ENCODE measurements at places on chromosomes 1 and 21.
A peak's percentile ranks its signal among the peaks of the same experiment; 100 is the strongest.

- no peak for DNase-seq
Measured at GRCh38 chr1:223256034-223256433, 107.9 kb downstream of the SUSD4 start.

DNA sequence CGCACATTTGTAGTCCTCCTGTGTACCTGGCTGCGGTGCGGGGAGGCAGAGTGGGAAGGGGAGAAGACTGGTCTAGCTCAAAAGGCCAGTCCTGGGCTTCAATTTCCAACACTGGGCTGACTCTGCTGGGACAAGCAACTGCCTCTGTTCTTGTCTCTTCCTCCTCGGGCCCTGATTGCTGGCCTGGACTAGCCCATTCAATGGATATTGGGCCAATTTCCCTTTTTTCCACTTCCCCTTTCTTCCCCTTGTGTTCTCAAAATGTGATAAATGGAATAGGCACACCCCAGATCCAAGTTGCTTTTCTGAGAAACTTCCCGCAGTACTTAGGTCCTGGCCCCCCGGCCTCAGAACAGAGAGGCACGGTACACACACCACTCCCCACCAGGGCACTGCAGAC is 48.2 kb downstream of the SPSB1 start:
- DNase-seq = no peak

DNA sequence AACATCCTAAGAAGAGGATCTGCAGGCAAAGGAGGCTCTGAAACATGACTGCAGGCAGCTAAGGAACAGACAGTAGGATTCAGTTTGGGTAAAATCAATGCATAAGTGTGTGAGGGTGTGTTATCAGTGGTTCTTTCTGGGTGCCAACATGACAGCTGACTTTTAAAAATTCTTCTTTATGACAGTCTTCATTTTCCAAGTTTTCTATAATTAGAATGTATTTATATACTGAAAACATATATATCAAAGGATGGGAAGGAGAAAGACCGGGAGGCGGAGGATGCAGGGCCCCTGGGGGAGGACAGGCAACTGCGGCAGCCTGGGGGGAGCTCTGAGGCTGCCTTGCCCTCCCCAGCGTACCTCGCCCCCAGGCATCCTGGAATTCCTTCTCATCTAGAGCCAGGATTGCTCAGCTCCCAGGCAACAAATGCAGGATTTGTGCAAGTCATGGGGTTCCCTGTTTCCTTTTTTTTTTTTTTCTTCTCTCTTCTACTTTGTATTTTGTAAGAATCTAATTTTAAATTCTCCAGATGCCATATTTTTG is 104.8 kb downstream of the CSMD2 start:
- DNase-seq = no peak

DNA sequence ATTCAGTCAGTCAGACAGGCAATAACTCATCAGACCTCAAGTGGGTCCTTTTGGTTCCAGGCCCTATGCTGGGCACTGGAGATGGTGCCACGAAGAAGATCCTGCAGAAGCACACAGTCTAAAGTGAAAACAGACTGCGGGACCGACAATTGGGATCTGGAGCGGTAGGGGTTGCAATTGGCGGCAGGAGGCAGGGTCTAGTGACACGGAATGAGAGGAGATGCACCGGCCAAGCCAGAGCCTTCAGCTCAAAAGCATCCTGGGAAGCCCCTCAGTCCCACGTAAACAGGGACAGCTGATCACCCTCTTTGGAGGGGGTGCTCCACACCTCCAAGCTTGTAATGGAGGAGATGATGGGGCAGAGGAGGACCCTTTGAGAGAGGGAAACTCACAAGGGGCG is 56.2 kb downstream of the KLHDC7A start:
- DNase-seq = no peak

- DNase-seq = no peak
Measured at GRCh38 chr1:152743371-152744145, 14.3 kb upstream of the KPRP start.

DNA sequence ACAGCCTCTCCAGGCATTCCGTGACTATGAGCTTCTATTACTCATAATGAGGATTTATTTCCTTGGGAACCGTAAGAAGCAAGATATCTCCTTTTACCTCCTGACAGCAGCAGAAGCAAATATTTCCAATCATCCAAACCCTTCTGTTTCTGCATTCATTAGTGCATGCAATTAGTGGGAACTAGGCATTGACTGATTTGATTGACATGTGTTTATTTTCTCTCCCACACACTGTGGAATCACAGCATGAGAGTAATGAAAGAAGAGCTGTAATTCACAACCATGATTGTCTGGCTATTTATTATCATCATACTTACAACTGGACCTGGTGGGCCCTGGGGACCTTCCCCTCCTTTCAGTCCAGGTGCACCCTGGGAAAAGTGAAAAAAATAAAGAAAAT is 146.8 kb downstream of the COL11A1 start:
- no peak for DNase-seq

DNA sequence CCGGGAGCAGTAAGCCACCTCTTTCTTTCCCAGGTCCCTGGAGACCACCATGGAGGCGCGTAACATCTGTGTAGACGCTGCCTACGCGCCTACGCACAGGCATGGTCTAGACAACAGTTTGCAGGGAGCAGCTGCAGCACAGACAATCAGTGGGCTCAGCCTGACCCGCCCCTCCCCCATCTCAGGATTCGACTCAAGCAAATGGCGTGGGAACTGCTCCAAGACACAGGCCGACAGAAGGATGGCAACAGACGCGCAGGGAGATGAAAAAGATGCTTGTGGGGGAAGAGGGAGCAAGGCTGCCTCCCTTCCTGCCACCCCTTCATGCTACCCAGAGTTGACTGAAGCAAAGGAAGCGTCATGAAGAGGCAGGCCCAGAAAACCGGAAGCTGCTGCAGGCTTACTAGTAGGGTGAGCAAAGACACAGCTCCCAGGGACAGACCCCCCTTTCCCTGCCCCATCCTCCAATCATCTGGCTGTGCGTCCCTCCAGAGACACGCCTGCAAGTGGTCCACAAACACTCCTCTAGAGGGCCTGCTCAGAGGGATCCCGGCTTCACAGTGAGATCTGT is 19.5 kb downstream of the STK40 start:
- DNase-seq = peak; percentile 32

- no peak for DNase-seq
Measured at GRCh38 chr1:246159279-246160227, 347.5 kb downstream of the SMYD3 start.

- DNase-seq = no peak
Measured at GRCh38 chr1:156953571-156953970, 33.1 kb downstream of the LRRC71 start.

DNA sequence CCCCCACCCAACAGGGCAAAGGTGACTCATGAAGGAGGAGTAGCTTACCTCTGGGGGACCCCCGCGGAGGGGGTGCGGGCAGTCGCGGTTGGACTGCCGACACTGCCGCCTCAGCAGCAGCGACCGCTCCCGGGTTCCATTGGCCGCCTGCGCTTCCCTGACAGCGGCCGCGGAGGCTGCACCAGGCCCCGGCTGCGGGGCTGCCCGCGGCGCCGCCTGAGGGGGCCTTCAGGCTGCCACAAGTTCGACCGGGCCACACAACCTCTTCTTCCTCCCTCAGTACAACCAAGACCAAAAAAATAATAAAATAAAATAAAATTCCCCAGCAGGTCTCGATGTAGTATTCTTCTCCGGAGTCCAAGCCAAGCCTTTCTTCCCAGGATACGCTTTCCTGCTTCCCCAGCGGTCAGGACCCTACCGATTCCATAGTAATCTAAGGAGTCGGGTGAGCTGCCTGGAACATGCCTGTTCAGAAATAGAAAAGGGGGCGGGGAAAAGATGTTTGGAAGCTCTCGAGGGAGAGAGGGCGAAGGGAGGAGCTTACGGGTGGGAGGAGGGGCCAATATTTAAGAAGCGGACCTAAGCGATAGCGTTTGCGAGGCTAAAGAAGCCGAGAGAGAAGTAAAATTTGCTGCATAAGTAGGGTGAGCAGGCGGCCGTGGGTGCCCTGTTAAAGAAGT is at the start of gene PI4KB:
Gene PI4KB, minus strand, starts transcription at position 194 of the 680 bp plus-strand sequence. CDS start 10,935 bp downstream, outside the sequence.
- DNase-seq = peak; percentile 88

- DNase-seq = no peak
Measured at GRCh38 chr1:186536273-186536890, 75.5 kb upstream of the PDC start.

DNA sequence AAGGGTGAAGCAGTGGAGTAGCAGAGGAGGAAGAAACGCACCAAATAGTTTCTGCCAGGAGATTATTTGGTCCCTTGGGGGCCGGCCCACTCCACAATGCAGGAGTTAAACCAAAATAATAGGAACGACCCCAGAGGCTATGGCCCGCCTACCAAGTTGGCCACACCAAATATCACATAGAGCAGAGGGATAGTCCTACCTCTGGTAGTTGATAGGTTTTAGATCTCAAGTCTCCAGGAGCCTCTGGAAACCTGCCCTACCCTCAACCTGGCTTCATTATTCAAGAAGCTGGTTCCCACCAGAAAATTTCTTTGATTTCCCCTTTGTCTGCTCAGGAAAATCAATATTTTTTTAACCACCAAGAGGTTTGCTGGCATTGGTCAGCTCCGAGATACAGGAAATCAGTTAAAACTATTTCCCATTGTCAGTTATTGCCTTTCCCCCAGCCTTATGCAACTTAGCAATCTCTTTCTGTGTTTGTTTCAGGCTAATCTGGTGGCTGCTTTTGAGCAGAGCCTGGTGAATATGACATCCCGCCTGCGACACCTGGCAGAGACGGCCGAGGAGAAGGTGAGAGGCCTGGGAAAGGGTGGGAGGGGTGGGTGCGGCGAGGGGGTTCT is 35.5 kb upstream of the IPO9 start:
- no peak for DNase-seq

DNA sequence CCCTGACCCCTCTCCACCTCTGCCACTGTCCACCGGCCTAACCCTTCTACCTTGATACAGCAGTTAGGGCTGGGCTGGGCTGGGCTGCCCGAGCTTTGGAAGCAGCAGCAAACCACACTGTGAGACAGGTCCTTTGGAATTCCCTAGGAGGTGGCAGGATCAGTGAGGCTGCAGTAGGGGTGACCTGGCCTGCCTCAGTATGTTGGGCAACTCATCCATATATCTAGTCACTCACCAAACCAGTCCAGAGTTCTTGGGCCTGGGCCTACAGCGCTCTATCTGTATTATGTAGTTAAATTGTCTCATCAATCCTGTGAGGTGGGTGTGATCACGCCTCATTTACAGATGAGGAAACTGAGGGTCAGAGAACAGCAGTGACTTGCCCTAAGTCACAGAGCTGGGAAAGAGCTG is 13.3 kb upstream of the SYNC start:
- DNase-seq = no peak

DNA sequence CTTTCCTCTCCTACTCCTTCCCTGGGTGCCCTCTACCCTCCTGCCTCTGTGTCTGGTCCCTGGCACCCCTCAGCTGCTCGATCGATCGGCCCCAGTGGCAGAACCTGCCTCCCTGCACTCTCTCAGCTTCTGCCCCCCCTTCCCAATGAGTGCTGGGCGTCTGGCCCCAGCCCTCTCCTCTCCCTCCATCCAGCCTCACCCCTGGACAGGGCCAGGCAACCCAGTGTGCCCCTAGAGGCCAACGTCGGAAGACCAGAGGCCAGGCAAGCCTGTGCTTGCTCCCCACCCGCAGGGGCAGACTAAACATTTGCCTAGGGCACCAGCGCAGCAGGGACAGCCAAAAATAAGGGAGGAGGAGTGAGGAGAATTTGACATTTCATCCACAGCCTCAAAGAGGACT is 43.5 kb downstream of the LGR6 start:
- no peak for DNase-seq

DNA sequence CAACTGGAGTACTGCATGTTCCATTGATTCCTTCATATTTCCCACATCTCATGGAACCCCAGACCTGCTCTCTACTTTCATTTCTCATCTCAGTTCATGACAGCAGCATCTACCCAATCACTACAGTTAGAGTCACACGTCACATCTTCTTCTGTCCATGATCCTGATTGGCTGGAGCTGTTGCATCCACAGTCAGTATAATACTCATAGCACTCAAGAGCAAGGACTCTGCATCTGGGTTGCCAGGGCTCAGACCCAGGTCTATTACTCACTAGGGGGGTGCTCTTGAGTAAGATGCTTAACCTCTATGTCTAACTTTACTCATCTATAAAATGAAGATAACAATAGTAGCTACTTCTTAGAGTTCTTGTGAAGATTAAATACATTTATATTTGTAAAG is 4.4 kb upstream of the XPR1 start:
- no peak for DNase-seq

DNA sequence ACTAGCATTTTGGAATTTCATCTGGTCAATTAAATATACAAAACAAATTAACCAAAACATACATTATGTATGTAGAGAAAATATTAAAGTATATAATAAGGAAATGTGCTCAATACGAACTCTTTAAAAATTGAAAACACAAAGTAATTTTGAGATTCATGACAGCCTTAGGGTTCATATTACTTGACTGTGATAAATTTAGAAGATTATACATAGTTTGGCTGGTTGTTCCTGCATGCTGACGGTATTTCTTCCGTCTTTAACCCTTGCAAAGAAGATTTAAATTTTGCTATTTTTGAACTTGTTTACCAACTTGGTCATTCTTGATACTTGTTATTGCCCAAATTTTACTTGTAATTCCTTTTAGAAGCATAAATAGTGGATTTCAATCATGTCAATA is 298.2 kb downstream of the NFIA start:
- no peak for DNase-seq

GRCh38 chr1:160619742-160620277 is 27.0 kb downstream of the SLAMF1 start:
- DNase-seq = no peak

- no peak for DNase-seq
Measured at GRCh38 chr1:14259191-14259757, 339.2 kb upstream of the KAZN start.

DNA sequence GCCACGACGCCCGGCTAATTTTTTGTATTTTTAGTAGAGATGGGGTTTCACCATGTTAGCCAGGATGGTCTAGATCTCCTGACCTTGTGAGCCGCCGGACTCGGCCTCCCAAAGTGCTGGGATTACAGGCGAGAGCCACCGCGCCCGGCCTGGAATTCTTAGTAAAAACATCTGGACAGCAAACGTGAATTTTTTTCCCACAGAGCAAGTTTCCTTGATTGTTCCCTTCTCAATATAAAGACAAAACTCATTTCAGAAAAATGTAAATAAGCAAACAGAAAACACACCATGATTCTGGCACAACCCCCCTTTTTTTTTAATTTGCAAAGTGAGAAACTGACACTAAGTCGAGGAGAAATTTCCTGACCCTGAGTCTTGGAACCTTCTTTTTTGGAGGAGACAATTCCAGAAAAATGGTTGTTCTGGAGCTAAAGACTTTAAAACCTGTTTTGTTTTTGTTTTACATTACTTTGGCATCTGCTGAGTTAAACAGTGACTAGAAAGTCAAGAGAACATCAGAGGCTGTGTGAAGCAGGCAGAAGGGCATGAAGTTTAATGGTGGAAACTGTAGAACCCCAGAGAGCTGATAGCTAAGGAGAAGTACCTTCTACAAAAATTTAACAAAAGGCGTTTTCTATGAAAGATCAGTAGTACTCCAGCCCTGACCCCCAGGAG is 10.3 kb upstream of the HMGCS2 start:
- no peak for DNase-seq

GRCh38 chr1:36123356-36123755 is 1.7 kb downstream of the COL8A2 start:
- DNase-seq = no peak

All from stimulated activated naive CD4-positive, alpha-beta T cell treated with Interleukin-2 at 50 U/mL for 16 hours (primary cell).